ENCODE measurements at places on chromosomes 11 and 22. TPM values are rescaled to one million over a fixed set of nuclear protein-coding genes. Genes with fewer than 3 reads are reported as not detected.

Gene TMEM191C
- 3.5 TPM for total RNA-seq

Gene MIOX
- total RNA-seq = not detected

Gene TSGA10IP
- not detected for total RNA-seq

Gene ARHGAP42
- total RNA-seq = not detected

Gene MOV10L1
- not detected for total RNA-seq

Gene SCGB1D2
- total RNA-seq = not detected

Gene TIMM10B
- 60.3 TPM for total RNA-seq

Gene HIRA
- total RNA-seq = 27.3 TPM

Gene YAP1
- 0.44 TPM for total RNA-seq

Gene PLAAT4
- total RNA-seq = 167 TPM

Gene OR51I2
- total RNA-seq = not detected

Gene SHISAL1
- not detected for total RNA-seq

Gene OOSP4B
- not detected for total RNA-seq

Gene PKDREJ
- total RNA-seq = not detected

Gene KBTBD4
- 22.5 TPM for total RNA-seq

Gene PHF21B
- not detected for total RNA-seq

Gene CTSW
- 30.4 TPM for total RNA-seq

Gene CCDC73
- not detected for total RNA-seq

Gene PRG2
- not detected for total RNA-seq

Gene ST3GAL4
- total RNA-seq = 2.6 TPM

Gene TTC36
- 1.2 TPM for total RNA-seq

Gene F2
- not detected for total RNA-seq

Gene SHISA8
- total RNA-seq = not detected

Gene MMP27
- total RNA-seq = not detected

Gene GVQW3
- total RNA-seq = 8.7 TPM

Gene OR2AG2
- total RNA-seq = not detected

Gene KCNJ1
- total RNA-seq = not detected

Gene LAYN
- total RNA-seq = not detected

Gene POTEH
- total RNA-seq = not detected

Gene MRGPRX3
- total RNA-seq = not detected

Gene OR52E8
- not detected for total RNA-seq

Gene ARHGAP20
- 0.09 TPM for total RNA-seq

Gene CD6
- total RNA-seq = 414 TPM

Gene GDPD4
- not detected for total RNA-seq

Gene IGLL1
- not detected for total RNA-seq

Gene KREMEN1
- not detected for total RNA-seq

Gene CCDC87
- total RNA-seq = not detected

Gene SMIM35
- 0.55 TPM for total RNA-seq

Gene SLC22A6
- total RNA-seq = not detected

Data from CD4-positive, alpha-beta memory T cell (primary cell).